ENCODE measurements at places on chromosomes 7 and 10. TPM values are rescaled to one million over a fixed set of nuclear protein-coding genes. Genes with fewer than 3 reads are reported as not detected.

DNA sequence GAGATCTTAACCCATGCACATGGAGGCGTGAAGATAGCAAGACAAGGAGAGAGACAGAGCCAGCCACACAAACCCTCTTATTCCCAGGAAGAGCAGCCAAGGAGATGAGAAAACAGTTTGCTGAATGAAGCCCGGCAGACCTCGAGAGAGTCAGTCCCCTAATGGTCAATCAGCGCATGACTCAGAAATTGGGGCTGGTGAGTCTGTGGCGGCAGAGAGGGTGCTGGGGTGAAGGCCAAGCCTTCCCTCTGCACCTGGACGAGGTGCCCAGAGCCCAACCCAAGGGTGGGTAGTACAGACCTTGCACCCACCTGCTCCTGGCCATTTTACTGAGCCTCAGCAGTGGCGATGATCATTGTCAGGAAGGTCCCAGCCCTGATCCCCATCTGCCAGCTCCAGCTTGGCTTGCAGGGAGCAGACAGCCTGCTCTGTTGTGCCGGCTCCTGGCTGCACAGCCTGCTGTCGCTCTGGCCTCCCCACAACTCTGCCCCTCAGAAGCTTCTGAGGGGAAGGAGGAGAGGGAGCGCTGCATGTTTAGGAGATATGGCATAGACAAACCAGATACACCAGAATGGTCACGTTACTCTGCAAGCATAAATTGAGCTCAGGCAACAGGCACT is 256.6 kb downstream of the RPS24 start:
- H3K27ac ChIP-seq, result no peak overlapping the region
- H3K4me1 ChIP-seq, result no peaks in the 10 kb centered on the region
- no peaks in the 10 kb centered on the region for H3K27me3 ChIP-seq
- H3K4me3 ChIP-seq, result no peak overlapping the region

Gene ACHE
- total RNA-seq, result 0.97 TPM

- H3K4me1 ChIP-seq, result no peaks in the 10 kb centered on the region
- peaks cover 100% of the 10 kb centered on the region for H3K36me3 ChIP-seq
- DNase-seq, result no peak
- H3K27me3 ChIP-seq, result no peaks in the 10 kb centered on the region
Observed at GRCh38 chr7:151139071-151139790, 28.3 kb downstream of the GBX1 start.

Gene TMEM225B
- total RNA-seq, result 0.30 TPM

- peak overlapping the region; percentile 80 for H3K27ac ChIP-seq
- peak overlapping the region; percentile 42 for H3K4me3 ChIP-seq
- H3K27me3 ChIP-seq, result no peaks in the 10 kb centered on the region
- DNase-seq, result no peak
- H3K4me1 ChIP-seq, result peaks cover 50% of the 10 kb centered on the region
- peaks cover 11% of the 10 kb centered on the region for H3K36me3 ChIP-seq
Observed at GRCh38 chr7:47327346-47327697, 254.6 kb downstream of the TNS3 start.

- no peaks in the 10 kb centered on the region for H3K27me3 ChIP-seq
- DNase-seq, result no peak
- H3K4me1 ChIP-seq, result no peaks in the 10 kb centered on the region
- no peak overlapping the region for H3K4me3 ChIP-seq
- no peak overlapping the region for H3K27ac ChIP-seq
Observed at GRCh38 chr10:92880917-92881316, 32.6 kb downstream of the EXOC6 start.

Gene HTR7
- 0.32 TPM for total RNA-seq

DNA sequence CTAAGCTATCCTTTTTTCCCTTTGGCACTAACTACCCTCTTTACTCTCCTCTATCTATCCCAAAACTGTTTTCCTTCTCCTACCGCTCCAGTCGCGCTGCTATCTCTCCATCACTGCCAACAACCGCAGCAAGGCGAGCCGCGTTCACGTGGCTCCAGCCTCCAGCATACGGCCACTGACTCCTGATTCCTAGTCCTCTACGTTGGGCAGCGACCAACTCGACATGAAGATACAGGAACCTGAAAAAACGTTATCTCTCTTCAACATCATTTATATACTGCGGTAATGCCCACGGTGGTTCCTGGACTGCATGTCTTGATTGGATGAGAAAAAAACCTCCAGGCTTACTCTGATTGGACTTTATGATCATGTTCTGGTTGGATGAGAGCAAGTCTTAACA is 129.5 kb downstream of the ZNF716 start:
- no peak overlapping the region for H3K4me3 ChIP-seq
- H3K4me1 ChIP-seq, result no peaks in the 10 kb centered on the region
- H3K36me3 ChIP-seq, result no peaks in the 10 kb centered on the region
- H3K27me3 ChIP-seq, result no peaks in the 10 kb centered on the region
- no peak overlapping the region for H3K27ac ChIP-seq
- no peak for DNase-seq

DNA sequence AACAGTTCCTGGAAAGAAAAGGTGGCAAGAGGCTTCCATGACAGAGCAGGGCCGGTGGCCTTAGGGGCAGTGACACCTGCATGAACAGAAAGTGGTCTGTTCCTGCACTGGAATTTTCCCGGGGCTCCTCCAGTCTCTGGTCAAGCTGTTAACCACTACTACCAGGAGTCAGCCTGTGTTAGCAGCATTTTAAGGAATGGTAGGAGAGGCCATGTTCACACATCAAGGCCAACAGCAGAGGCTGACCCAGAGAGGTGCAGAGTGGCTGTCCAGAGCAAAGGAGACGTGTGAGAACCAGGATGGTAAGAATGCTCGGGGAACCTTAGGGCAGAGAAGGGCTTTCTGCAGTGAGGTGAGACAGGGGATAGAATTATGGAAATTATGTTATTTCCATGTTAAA is 8.5 kb downstream of the H2BK1 start:
- H3K27me3 ChIP-seq, result peaks cover 37% of the 10 kb centered on the region
- H3K36me3 ChIP-seq, result no peaks in the 10 kb centered on the region
- no peaks in the 10 kb centered on the region for H3K4me1 ChIP-seq
- no peak overlapping the region for H3K4me3 ChIP-seq
- DNase-seq, result no peak

- H3K36me3 ChIP-seq, result no peaks in the 10 kb centered on the region
- H3K27ac ChIP-seq, result peak overlapping the region; percentile 26
- H3K27me3 ChIP-seq, result no peaks in the 10 kb centered on the region
- no peak overlapping the region for H3K4me3 ChIP-seq
Observed at GRCh38 chr7:50739744-50740435, 42.8 kb downstream of the GRB10 start.

DNA sequence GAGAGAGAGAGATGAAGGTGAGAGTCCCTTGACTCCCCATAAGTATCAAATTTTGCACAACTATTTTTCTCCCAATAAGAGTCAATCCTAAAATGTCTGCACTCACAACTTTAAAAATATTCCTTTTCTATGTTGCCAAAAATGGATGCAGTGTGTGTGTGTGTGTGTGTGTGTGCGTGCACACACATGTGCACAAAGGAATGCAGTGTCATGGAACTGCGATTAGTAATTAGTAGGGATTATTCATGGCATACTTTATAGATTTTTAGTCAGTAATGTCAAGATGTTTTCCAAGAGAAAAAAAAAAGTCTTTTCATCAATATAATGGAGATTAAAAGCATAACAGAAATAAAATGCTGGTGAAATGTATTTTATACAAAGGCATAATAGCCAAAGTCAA is 179.1 kb upstream of the LRRTM3 start:
- no peak overlapping the region for H3K27ac ChIP-seq
- DNase-seq, result no peak
- no peaks in the 10 kb centered on the region for H3K4me1 ChIP-seq
- H3K4me3 ChIP-seq, result no peak overlapping the region

- no peak overlapping the region for H3K4me3 ChIP-seq
- peaks cover 34% of the 10 kb centered on the region for H3K27me3 ChIP-seq
- H3K36me3 ChIP-seq, result no peaks in the 10 kb centered on the region
- DNase-seq, result no peak
- no peak overlapping the region for H3K27ac ChIP-seq
Observed at GRCh38 chr10:117518246-117518645, 24.3 kb upstream of the EMX2 start.

Gene HOXA7
- total RNA-seq, result 2.2 TPM

DNA sequence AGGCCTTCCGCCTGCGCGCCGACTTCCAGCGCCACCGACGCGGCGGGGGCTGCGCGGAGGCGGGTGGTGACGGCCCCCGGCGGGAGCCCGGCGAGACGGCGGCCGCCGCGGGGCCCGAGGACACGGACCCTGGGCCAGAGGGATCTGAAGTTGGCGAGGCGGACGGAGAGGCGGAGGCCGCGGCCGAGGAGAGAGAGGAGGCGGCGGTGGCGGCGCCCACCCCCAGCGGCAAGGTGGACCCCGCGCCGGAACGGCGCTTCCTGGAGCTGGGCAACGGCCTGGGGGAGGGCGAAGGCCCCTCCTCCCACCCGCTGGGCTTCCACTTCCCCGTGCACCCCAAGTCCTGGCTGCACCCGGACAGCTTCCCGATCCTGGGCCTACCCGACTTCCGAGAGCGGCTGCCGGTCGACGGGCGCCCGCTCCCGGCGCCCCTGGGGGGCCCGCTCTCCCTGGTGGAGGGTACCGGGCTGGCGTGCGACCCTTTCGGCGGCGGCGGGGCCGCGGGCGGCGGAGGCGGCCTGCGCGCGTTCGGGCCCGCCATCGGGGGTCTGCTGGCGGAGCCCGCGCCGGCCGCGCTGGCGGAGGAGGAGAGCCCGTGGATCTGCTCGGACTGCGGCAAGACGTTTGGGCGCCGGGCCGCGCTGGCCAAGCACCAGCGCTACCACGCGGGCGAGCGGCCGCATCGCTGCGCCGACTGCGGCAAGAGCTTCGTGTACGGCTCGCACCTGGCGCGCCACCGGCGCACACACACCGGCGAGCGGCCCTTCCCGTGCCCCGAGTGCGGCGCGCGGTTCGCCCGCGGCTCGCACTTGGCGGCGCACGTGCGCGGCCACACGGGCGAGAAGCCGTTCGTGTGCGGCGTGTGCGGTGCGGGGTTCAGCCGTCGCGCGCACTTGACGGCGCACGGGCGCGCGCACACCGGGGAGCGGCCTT is 16.2 kb downstream of the ZNF316 start:
- H3K36me3 ChIP-seq, result peaks cover 60% of the 10 kb centered on the region
- no peaks in the 10 kb centered on the region for H3K4me1 ChIP-seq
- no peak for DNase-seq
- no peaks in the 10 kb centered on the region for H3K27me3 ChIP-seq

Gene CYP2E1
- total RNA-seq, result 0.86 TPM

GRCh38 chr7:151249732-151250072 is 1.2 kb upstream of the SMARCD3 start:
- no peaks in the 10 kb centered on the region for H3K36me3 ChIP-seq
- H3K4me1 ChIP-seq, result peaks cover 63% of the 10 kb centered on the region
- H3K4me3 ChIP-seq, result peak overlapping the region; percentile 62
- peak overlapping the region; percentile 89 for H3K27ac ChIP-seq
- peaks cover 24% of the 10 kb centered on the region for H3K27me3 ChIP-seq

- no peaks in the 10 kb centered on the region for H3K36me3 ChIP-seq
- no peak for DNase-seq
- H3K4me3 ChIP-seq, result no peak overlapping the region
- no peak overlapping the region for H3K27ac ChIP-seq
Observed at GRCh38 chr10:70678757-70679489, 6.6 kb downstream of the ADAMTS14 start.

- no peaks in the 10 kb centered on the region for H3K27me3 ChIP-seq
- H3K4me1 ChIP-seq, result no peaks in the 10 kb centered on the region
- no peak overlapping the region for H3K27ac ChIP-seq
- H3K36me3 ChIP-seq, result no peaks in the 10 kb centered on the region
Observed at GRCh38 chr7:23925088-23925487, 215.1 kb downstream of the STK31 start.

Gene CDH23
- 9.4 TPM for total RNA-seq

DNA sequence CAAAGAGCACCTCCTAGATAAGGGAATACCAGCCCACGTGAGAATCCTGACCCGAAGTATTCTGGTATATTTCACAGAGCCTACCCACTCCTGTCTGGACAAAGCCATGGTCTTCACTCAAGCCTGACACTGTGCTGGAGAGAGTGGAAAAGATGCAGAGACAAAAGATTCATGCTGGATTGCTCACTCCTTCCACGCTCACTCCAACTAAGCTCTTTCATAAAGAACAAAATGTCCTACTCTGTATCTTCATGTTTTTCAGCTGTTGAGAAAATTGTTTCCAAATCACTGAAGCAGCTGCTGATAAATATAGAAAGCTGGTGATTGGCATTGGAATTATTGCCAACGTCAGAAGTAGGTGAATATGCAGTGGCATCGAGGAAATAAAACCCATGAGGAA is 106.0 kb downstream of the ABLIM1 start:
- H3K27me3 ChIP-seq, result no peaks in the 10 kb centered on the region
- H3K36me3 ChIP-seq, result no peaks in the 10 kb centered on the region
- no peak for DNase-seq
- peaks cover 22% of the 10 kb centered on the region for H3K4me1 ChIP-seq

Gene PNLIPRP1
- not detected for total RNA-seq

Gene SLC26A3
- not detected for total RNA-seq

- H3K4me1 ChIP-seq, result peaks cover 28% of the 10 kb centered on the region
- no peak for DNase-seq
- no peaks in the 10 kb centered on the region for H3K36me3 ChIP-seq
- no peak overlapping the region for H3K27ac ChIP-seq
- H3K27me3 ChIP-seq, result no peaks in the 10 kb centered on the region
- H3K4me3 ChIP-seq, result no peak overlapping the region
Observed at GRCh38 chr7:17408904-17409290, 110.4 kb downstream of the AHR start.

Gene SLC39A12
- total RNA-seq, result 0.41 TPM

GRCh38 chr7:155198196-155198892 is 99.3 kb upstream of the INSIG1 start:
- peaks cover 5% of the 10 kb centered on the region for H3K27me3 ChIP-seq
- H3K27ac ChIP-seq, result no peak overlapping the region
- H3K4me1 ChIP-seq, result no peaks in the 10 kb centered on the region
- DNase-seq, result no peak
- no peak overlapping the region for H3K4me3 ChIP-seq

DNA sequence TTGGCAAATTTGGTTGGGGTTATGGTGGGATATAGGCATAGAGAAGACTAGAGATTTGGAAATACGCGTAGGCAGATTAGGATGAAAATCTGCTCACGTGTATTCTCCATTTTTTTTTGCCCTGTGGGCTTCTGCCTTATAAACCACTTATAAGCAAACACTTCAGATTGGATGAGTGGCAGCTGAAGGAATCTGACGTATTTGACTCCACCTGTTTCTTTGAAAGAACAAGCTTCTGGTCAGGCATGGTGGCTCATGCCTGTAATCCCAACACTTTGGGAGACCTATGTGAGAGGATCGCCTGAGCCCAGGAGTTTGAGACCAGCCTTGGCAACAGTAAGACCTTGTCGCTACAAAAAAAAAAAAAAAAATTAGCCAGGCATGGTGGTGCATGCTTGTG is 5.1 kb downstream of the STK31 start:
- no peak overlapping the region for H3K4me3 ChIP-seq
- H3K27ac ChIP-seq, result no peak overlapping the region
- no peaks in the 10 kb centered on the region for H3K4me1 ChIP-seq
- no peak for DNase-seq
- H3K27me3 ChIP-seq, result no peaks in the 10 kb centered on the region

Gene ANKRD30A
- not detected for total RNA-seq

Gene NEURL1
- total RNA-seq, result 0.95 TPM

- DNase-seq, result no peak
- peaks cover 4% of the 10 kb centered on the region for H3K36me3 ChIP-seq
- no peak overlapping the region for H3K4me3 ChIP-seq
- H3K4me1 ChIP-seq, result peaks cover 5% of the 10 kb centered on the region
- H3K27ac ChIP-seq, result no peak overlapping the region
- no peaks in the 10 kb centered on the region for H3K27me3 ChIP-seq
Observed at GRCh38 chr7:139942636-139943035, 113.6 kb downstream of the TBXAS1 start.

Gene SNX8
- total RNA-seq, result 43.1 TPM

Measured in lower lobe of right lung (tissue), 2 donors.